Trophoblast cell (in vitro differentiated cells and primary cell): ENCODE measurements at places on chromosomes 11 and 22.

GRCh38 chr22:36765943-36766450 is 9.9 kb downstream of the IFT27 start:
- H3K27me3 ChIP-seq = no peaks in the 10 kb centered on the region
- H3K27ac ChIP-seq = no peak overlapping the region
- peaks cover 18% of the 10 kb centered on the region for H3K36me3 ChIP-seq

GRCh38 chr11:117795638-117796455 is 1.2 kb downstream of the DSCAML1 start:
- no peak overlapping the region for H3K27ac ChIP-seq
- no peaks in the 10 kb centered on the region for H3K36me3 ChIP-seq
- H3K4me3 ChIP-seq = peak overlapping the region; percentile 4
- DNase-seq = no peak
- H3K4me1 ChIP-seq = peaks cover 9% of the 10 kb centered on the region

GRCh38 chr22:27603800-27604144 is 197.8 kb downstream of the MN1 start:
- H3K27ac ChIP-seq = no peak overlapping the region
- no peaks in the 10 kb centered on the region for H3K36me3 ChIP-seq
- peaks cover 3% of the 10 kb centered on the region for H3K4me1 ChIP-seq
- H3K4me3 ChIP-seq = no peak overlapping the region

DNA sequence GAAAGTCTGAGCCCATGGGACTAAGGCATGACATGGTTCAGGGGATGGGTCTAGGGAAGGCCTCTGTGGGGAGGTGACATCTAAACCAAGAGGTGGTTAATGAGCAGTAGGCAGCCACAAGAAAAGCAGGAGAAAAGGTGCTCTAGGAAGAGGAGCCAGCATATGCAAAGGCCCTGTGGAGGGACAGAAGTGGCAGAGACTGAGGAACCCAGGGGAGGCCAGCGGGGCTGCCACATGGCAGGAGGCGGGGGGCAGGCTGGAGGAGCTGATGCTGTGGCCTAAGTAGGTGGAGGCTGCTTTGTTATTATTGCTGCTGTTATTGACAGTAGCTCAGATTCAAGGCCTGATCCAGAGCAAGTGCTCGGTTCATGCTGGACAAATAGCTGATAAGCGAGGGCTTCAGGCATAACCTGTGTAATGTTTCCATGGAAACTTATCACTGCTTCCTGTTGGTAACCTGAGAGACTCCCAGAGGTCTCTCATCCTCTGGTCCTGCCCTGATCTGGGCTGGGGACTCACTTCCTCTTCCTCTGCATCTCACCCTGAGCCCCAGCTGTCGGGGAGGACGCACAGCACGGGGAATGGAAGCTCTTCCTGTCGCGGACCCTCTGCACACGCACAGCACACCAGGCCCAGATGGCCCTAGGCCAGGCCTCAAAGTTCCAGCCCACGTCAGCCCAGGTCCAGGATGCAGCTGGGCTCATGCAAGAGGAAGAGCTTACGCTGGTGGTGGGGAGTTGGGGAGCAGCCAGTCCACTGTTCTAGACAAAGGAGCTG is 75.2 kb upstream of the TP53I11 start:
- H3K4me1 ChIP-seq = peaks cover 19% of the 10 kb centered on the region
- DNase-seq = peak; percentile 7
- no peaks in the 10 kb centered on the region for H3K27me3 ChIP-seq
- no peak overlapping the region for H3K4me3 ChIP-seq
- no peaks in the 10 kb centered on the region for H3K36me3 ChIP-seq
- no peak overlapping the region for H3K27ac ChIP-seq

GRCh38 chr22:19756288-19757128 is 4.1 kb upstream of the TBX1 start:
- H3K27me3 ChIP-seq = peaks cover 78% of the 10 kb centered on the region
- H3K36me3 ChIP-seq = no peaks in the 10 kb centered on the region
- H3K4me1 ChIP-seq = peaks cover 6% of the 10 kb centered on the region
- DNase-seq = peak; percentile 63
- H3K27ac ChIP-seq = no peak overlapping the region
- peak overlapping the region; percentile 34 for H3K4me3 ChIP-seq

DNA sequence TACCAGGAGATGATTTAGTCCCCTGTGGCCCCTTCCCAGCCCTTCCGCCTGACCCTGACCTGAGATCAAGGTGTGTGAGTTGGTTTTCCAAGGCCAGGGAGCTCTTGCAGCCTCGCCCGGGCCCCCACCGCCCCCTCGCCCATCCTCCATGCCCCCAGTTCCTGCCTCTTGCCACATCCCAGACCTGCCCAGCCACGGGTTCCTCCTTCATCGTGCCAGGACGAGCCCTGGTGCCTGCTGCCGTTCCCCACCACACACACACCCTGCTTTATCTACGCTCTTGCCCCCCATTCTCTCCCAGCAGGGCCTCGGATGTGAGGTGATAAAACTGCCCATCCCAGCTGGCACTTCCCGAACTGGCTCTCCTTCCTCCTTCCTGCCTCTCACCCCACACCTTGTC is 1.4 kb upstream of the LIF start:
- H3K27me3 ChIP-seq = no peaks in the 10 kb centered on the region
- H3K4me3 ChIP-seq = no peak overlapping the region
- no peak for DNase-seq

- H3K4me1 ChIP-seq = no peaks in the 10 kb centered on the region
- no peak overlapping the region for H3K27ac ChIP-seq
- no peaks in the 10 kb centered on the region for H3K36me3 ChIP-seq
- no peak overlapping the region for H3K4me3 ChIP-seq
- DNase-seq = no peak
- no peaks in the 10 kb centered on the region for H3K27me3 ChIP-seq
Observed at GRCh38 chr11:33320016-33320813, 63.0 kb downstream of the HIPK3 start.

DNA sequence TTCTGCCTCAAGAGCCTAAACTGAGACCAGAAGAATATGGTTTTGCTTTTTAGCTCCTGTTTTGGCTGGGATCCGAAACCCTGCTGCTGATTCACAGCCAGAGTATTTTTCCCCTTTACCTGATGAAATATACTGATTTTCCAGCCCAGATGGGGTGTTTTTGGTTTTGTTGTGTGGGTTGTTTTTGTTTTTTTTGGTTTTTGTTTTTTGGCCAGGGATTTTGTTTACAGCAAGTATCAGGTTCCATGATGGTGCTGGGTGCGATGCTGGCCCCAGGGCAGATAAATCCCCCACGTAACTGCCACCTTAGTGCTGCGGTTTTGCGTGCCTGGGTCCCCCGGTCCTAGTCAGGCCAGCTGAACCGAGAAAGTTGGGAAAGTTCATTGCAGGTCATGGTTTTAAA is 103.7 kb downstream of the ZBTB16 start:
- peak overlapping the region; percentile 32 for H3K27ac ChIP-seq
- H3K4me1 ChIP-seq = peaks cover 16% of the 10 kb centered on the region
- no peak for DNase-seq
- no peaks in the 10 kb centered on the region for H3K27me3 ChIP-seq
- no peaks in the 10 kb centered on the region for H3K36me3 ChIP-seq
- H3K4me3 ChIP-seq = no peak overlapping the region

- DNase-seq = no peak
- H3K27ac ChIP-seq = no peak overlapping the region
- no peak overlapping the region for H3K4me3 ChIP-seq
- no peaks in the 10 kb centered on the region for H3K36me3 ChIP-seq
- H3K4me1 ChIP-seq = no peaks in the 10 kb centered on the region
- no peaks in the 10 kb centered on the region for H3K27me3 ChIP-seq
Observed at GRCh38 chr22:19656541-19657251, 57.6 kb upstream of the SEPTIN5 start.

DNA sequence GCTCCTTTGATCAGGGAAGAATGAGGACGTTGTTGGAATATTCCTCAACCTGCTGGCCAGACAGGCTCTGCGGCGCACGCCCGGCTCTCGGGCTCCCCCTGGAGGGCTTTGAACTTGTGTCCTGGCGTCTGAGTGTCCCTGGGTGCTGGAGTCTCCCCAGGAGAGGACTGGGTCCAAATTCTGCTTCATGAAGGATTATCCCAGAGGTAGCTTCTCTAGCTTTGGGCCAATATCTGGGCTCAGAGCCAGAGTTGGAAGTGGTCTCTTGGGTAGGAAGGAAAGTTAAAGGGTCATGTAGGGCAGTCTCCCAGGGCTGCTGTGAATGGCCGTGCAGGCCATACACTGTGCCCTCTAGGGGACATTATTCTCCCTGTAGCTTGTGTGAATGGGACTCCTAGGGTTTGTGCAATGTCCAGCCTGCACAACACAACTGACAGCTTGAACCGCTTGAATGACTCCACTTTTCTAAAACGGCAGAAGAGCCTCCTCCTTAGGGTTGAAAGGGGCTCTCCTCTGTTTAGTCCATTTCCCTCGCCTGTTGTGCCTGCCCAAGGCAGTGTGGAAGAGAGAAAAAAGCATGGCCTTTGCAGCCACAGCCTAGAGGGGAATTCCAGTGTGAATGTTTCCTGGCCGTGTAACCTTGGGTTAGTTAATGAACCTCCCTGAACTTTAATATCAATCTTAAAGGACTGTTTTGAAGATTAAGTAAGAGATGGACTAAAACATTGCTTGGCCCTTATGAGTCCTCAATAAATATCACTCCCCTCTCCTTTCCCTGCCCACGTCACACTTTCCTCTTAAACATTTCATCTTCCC is 111.2 kb upstream of the THY1 start:
- H3K4me1 ChIP-seq = peaks cover 3% of the 10 kb centered on the region
- no peak overlapping the region for H3K27ac ChIP-seq
- H3K4me3 ChIP-seq = no peak overlapping the region

DNA sequence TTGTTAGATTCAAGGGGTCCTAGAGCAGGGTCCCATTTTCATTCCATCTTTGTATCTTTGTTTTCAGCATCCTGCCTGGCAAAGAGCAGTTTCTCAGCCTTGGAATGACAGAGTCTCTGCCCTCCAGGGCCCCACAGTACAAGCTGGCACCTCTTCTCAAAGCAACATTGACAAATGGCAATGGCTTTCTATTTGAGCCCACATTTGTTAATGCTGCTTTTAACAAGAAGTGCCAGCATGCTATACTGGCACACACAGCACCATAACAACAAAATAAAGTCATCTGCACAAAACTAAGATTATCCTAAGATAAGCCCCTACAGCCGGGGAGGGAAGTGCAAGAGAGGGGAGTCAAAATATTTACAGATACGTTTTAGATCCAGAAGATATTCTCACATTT is 309.7 kb upstream of the C11orf87 start:
- DNase-seq = no peak
- no peak overlapping the region for H3K4me3 ChIP-seq
- H3K27ac ChIP-seq = no peak overlapping the region
- H3K36me3 ChIP-seq = no peaks in the 10 kb centered on the region
- H3K4me1 ChIP-seq = no peaks in the 10 kb centered on the region
- H3K27me3 ChIP-seq = no peaks in the 10 kb centered on the region

- H3K36me3 ChIP-seq = peaks cover 4% of the 10 kb centered on the region
- DNase-seq = no peak
- H3K4me3 ChIP-seq = no peak overlapping the region
- no peaks in the 10 kb centered on the region for H3K27me3 ChIP-seq
- no peak overlapping the region for H3K27ac ChIP-seq
- H3K4me1 ChIP-seq = no peaks in the 10 kb centered on the region
Observed at GRCh38 chr11:76369406-76369805, 11.5 kb downstream of the THAP12 start.

GRCh38 chr11:833114-833791 is 501 bp downstream of the CD151 start:
- H3K27me3 ChIP-seq = peaks cover 27% of the 10 kb centered on the region
- H3K36me3 ChIP-seq = peaks cover 26% of the 10 kb centered on the region
- peak overlapping the region; percentile 80 for H3K4me3 ChIP-seq
- peaks cover 43% of the 10 kb centered on the region for H3K4me1 ChIP-seq
- H3K27ac ChIP-seq = peak overlapping the region; percentile 52

GRCh38 chr22:22487869-22488597 is 20.5 kb downstream of the ZNF280B start:
- H3K4me1 ChIP-seq = no peaks in the 10 kb centered on the region
- H3K27me3 ChIP-seq = no peaks in the 10 kb centered on the region
- peak; percentile 81 for DNase-seq
- no peak overlapping the region for H3K4me3 ChIP-seq
- H3K36me3 ChIP-seq = no peaks in the 10 kb centered on the region
- no peak overlapping the region for H3K27ac ChIP-seq

- DNase-seq = no peak
- no peaks in the 10 kb centered on the region for H3K4me1 ChIP-seq
- no peak overlapping the region for H3K4me3 ChIP-seq
- no peaks in the 10 kb centered on the region for H3K27me3 ChIP-seq
- H3K36me3 ChIP-seq = no peaks in the 10 kb centered on the region
Observed at GRCh38 chr11:1194977-1195681, 27.7 kb upstream of the MUC5B start.

DNA sequence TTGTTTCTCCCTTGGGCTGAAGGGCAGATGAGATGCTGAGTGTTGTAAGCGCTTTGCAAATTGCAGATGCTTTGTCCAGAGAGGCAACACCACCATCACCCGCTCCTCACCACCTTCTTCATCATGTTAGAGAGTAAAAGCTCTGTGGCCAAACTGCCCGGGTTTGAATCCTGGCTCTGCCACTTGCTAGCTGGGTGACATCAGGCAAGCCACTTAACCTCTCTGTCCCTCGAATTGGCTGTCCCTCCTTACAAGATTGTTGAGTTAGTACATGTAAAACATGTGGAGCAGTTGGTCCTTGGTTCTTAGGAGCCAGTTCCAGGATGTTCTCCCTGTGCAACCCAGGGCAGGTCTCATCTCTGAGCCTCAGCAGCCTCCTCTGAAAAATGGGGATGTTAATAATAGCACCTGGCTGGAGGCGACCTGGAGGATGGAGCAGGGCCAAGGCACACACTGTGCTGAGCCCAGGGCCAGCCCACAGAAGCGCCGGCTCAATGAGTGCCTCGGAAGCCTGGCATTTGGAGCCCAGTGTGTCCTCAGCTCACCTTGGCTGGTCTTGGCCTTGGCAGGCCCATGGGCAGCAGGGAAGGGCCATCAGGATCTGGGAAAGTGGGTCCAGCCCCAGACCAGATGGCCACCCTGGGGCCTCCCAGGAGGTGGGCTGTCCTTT is 10.5 kb downstream of the C11orf86 start:
- no peak overlapping the region for H3K27ac ChIP-seq
- no peak overlapping the region for H3K4me3 ChIP-seq
- H3K4me1 ChIP-seq = no peaks in the 10 kb centered on the region
- no peaks in the 10 kb centered on the region for H3K36me3 ChIP-seq
- no peaks in the 10 kb centered on the region for H3K27me3 ChIP-seq

- H3K36me3 ChIP-seq = peaks cover 2% of the 10 kb centered on the region
- H3K27ac ChIP-seq = no peak overlapping the region
- no peaks in the 10 kb centered on the region for H3K4me1 ChIP-seq
- H3K4me3 ChIP-seq = peak overlapping the region; percentile 45
- no peaks in the 10 kb centered on the region for H3K27me3 ChIP-seq
Observed at GRCh38 chr22:31127181-31127772, 4.5 kb downstream of the INPP5J start.

DNA sequence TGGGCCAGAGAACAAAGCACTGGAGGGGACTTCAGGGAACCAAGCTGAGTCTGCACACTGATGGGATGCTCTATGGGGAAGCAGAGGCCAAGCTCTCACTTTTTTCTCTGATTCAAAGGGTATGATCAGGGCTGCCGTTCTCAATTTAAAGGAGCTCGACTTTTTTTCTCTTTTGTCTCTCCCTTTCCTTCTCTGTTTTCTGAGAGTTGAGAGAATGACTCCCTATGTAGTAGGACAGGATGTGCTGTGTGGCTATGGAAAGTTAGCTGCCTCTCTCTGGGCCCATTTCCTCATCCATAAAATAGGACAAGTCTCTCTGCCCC is 7.9 kb downstream of the ADORA2A start:
- no peak overlapping the region for H3K27ac ChIP-seq
- no peaks in the 10 kb centered on the region for H3K4me1 ChIP-seq
- no peaks in the 10 kb centered on the region for H3K36me3 ChIP-seq
- H3K27me3 ChIP-seq = no peaks in the 10 kb centered on the region
- no peak for DNase-seq

GRCh38 chr22:10741210-10741609 is 4786.8 kb upstream of the OR11H1 start:
- DNase-seq = no peak
- H3K27ac ChIP-seq = no peak overlapping the region
- H3K27me3 ChIP-seq = no peaks in the 10 kb centered on the region
- no peaks in the 10 kb centered on the region for H3K4me1 ChIP-seq
